H54 (cell line): ENCODE measurements at places on chromosomes 4 and X.

DNA sequence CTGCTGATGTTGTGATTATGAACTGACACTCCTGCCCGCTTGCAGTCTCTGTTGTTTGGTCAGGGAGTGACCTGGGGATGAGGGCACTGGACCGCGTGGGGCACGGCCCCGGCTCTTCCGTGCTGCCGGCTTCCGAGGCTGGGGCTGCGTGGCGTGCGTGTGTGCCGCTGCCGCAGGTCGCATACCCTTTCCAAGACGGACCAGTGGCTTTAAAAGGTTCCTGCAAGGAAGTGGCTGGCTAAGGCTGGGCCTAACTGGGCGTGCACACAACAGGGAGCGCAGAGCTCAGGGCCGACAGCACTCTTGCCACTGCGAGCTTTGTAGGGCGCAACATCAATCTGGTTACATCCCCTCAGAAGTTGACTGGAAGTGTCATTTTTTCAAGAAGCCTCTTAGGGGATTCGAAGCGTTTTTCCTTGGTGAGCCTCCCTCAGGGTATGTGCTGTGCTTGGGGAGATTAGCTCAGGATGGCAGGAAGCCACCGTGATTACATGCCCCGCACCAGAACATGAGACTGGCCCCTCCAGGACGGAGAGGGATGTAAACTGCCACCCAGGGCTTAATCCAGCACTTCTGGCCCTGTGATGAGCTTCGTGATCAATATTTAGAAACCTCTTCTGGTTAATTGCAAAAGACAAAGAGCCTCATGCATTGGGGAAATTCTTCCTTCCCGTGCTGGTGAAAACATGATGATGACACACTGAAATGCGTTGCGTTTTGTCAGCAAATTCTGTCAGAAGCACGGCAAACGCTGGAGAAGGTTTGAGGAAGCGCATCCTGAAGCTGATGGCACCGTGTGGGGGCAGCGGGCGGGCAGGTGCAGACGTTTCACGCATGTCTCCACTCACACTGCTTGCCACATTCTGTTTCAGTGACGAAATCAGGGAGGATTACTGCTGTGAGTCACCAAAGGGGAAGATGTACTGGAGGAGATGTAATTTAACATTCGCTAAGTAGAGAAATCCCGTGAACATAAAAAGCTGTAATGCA lies 11.1 kb downstream of the MAEA start:
- no peak for DNase-seq

DNA sequence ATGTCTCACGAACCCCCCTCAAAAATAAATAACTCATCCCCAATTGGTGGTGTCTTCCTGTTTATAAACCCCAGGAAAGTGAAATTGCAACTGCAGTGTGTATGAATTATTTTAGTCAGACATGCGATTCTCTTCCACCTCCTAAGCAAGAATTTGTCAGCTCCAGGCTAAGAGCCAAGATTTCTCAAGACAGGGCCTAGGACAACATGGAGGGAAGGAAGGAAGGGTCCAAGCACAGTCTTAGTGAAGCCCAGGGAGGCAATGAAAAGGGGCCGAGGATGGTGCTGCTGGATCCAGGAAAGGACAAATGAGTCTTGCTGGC lies 20.0 kb downstream of the SH3KBP1 start:
- no peak for DNase-seq

DNA sequence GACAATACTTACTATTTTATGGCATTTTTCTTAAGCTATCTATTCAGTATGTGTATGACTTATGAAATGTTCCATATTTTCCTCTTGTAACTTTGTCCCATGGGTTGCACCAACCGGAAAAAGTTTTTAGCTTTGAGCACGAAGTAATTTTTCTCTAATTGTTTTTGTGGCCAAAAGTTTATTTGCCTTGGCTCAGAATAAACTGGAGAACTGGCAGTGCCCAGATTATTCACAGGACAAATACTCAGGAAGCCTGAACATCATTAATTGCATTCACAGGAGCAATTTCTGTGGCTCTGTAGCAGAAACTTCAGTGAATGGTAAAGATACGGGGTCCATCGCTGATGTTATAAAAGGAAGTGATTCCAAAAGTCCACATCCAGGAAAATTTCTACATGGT lies 184.5 kb downstream of the ARHGAP10 start:
- no peak for DNase-seq

DNA sequence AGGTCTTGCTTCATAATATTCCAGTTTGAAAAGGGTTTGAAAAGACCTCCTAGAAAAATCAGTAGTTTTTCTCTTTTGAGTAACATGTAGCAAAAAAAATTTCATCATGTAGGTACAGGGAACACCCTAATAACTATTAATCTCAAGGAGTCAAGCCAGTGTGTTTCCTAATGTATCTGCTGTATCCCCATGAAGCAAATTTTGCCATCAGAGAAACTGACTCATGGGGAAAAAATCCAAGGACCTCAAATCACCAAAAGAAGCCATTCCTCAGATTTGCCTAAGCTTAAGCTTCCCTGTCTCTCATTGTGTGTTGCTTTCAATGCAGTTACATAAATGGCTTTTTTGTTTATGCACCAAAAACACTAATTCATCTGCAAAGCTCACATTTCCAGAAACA lies 29.7 kb downstream of the F9 start:
- DNase-seq = no peak

DNA sequence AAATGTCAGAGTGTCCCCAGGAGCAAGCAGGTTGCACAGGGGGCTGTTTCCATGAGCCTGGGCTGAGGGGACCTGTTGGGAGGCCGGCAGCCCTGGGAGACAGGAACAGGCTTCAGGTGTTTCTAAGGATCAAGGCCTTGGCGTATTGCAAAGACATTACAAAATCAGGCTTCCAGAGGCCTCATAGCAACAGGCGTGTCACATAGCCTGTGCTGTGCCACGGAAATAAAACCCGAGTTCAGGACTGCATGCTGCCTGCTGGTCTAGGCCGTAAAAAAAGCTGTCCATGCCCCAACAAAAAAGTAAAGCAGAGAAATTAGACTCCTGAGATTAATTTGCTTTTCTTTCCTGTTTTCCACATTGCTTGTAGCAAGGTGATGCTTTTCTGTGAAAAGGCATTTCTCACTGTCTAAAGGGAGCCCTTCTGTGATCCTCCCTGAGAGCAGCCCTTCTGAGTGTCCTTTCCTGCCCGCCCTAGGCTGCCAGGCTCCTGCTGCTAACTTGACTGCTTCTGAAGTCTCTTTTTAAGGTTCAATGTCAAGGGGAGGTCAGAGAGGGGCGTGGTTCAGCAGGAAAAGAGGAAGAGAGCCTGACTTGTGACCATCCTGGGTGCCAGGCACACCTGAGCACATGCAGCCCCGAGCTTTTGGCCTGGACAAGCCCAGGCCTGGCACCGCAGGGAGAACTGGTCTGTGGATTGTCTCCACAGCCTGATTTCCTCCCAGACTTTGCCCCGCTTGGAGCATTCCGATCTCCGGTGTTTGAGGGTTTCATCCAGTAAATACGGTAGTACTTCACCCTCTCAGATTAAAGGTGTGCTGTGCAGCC lies 21.3 kb downstream of the SHROOM2 start:
- DNase-seq = no peak

DNA sequence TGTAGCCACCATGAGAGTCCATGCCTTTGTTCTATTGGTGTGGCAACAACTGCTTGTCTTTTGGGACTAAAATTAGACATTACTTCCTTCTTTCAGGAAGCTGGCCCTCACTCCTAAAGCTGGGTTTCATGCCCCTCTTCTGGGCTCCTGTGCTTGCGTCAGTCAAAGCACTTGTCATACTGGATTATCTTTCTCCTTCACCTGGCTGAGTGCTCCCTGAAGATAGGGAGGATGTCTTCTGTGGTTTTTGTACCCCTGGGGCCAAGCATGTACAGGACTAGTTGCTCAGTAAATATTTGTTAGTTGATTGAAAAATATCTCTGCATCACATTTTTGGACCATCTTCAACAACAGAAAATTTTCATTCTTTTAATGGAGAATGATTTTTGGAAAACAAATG lies 26.1 kb upstream of the LONRF3 start:
- DNase-seq = no peak

DNA sequence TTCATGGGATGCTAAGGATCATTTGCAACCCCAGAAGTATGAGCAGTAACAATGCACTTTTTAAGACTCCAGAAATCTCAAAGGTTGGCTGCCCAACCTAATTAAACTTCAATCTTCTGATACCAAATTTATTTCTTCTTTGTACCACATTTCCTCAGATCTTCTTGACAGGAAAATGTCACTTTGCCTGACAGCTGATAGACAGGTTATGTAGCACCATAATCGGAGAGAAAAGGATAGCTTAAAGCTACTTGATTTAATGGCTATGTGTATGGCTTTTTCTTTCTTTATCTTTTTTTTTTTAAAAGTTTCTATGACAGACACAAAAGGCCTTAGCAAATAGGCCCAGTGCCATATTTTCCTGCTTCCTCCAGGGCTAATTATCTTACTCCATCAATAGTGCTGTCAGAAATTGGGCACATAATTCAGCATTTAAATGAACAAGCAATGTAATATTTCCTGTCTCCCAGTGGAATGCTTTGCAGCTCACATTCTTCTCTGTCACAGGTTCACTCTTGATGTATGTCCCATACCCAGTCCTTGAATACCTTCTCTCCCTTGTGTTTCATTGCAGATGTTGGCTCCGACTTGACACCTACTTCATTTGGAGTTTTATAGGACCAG lies 795.7 kb downstream of the ADGRL3 start:
- DNase-seq = no peak

GRCh38 chr4:110287130-110287529 lies 88.7 kb upstream of the ELOVL6 start:
- DNase-seq = peak; percentile 24

- DNase-seq = no peak
These were observed 88.0 kb upstream of the SLITRK2 start for GRCh38 chrX:145729635-145730034.

DNA sequence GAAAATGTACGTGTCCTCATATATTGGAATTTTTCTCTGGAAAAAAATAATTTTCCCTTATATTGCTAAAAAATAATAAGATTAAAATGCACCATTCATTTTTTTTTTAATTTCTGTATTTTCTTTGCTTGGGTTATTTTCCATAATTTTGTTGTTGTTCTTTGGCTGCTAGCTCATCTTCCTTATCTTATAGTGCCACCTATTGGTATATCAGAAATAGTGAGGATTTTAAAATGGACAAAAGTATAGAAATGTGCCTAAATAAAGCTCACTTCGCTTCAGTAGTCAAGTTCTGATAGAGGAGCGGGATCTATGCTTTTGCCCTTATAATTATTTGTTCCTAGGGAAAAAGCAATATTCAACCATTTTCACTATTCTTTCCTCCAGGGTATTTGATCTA lies 134.8 kb downstream of the NAP1L3 start:
- no peak for DNase-seq

- DNase-seq = peak; percentile 1
These were observed 763.8 kb upstream of the AADAT start for GRCh38 chr4:170853422-170854021.

DNA sequence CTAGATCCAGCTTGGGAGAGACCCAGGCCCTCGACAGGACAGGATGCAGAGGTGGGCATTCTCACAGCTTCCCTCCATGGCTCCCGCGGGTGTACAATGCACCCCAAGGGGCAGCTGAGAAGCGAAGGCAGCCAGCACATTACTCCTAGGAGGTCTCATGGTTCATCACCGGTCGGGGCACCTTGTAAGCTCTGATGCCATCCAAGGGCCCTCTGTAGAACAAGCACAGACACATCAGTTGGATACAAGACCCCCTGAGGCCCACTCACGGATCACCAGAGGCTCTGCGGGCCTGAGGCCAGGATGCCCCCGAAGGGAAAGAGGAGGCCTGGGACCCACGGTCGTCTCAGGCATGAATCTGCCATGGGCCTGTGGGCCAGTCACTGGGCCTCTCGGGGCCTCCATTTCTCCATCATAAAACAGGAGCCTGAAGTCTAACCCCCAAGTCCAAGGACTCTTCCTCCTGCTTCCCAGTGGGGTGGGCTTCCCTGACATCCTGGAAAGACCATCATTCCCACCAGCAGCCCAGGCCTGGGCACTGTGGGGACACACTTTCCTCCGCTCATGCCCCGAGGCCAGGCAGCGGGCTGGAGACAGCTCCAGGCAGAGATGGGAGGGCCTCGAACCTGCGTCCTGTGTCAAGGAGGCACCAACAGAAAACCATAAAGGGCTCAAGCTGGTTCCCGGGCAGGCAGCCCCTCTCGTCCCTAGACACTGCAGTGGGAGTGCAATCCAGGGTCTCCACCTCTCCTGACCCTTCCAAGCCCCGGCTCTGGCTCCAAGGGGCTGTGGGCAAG lies 20.1 kb downstream of the HMX1 start:
- no peak for DNase-seq

DNA sequence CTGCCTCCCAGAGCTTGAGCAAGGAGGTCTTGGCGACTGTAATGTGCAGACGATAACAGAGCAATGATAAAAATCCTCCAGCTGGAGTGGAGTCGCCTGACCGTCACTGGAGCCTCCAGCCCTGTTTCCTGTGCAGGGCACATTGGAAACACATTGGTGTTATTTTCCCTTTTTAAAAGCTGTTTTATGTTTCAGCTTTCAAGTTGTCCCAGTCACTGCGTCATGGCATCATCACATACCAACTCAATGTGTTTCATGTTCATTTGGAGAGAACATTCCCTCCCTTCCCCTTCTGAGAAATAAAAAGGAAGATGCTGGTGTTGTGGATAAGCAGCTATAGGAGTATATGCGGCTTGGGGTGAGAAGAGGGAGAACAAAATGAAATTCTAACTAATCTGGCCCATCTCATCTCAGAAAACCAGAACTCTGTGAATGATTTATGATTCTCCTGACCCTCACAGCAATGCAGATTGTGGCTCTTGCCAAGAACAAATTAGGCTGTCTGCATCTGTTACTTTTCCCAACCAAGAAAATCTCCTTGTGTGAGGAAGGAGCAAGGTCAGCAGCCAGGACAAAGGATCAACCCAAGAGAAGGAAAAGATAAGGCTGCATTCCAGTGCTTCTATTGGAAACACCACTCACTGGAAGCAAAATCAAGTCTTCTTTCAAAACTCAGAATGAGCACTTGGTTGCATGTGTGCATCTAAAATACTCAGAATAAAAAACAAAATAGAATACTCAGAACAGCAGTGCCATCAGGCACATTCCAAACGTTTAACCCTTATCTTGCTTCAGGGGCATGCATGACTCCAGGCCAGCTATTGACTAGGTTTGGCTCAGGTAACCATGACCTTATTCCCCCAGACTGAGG lies 134.4 kb downstream of the RASL11B start:
- DNase-seq = no peak

DNA sequence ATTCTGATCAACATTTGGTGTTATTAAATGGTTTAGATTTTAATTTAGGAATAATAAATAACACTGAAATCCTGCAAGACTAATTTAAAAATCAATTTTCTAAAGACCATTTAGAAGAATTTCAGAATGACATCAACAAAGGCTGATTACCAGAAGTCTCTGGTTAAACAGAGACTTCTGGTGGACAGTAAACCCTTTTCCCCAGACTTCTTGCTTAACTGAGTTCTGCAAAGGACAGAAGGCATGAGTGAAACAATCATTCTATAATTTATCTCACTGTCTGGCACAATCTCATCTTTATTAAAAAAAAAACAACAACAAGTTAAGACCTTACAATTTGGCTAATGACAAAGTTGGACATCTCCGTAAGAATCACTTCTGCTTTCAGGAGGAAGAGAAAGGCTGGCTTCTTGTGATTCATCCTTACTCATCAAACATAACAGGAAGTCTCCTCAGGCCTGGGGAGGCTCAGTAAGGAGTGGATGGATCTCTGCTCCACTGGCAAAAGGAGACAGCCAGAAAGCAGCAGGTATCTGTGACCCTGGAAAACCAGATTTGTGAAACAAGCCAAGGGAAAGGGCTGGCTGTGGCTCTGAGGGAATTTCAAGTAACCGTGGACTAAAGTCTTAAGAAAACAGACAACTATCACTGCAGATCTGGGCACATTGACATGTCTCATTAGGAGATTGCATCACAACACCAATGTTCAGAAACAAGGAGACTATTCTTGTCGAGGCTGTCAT lies 908 bp upstream of the TLR6 start:
- DNase-seq = peak; percentile 40

GRCh38 chr4:7169134-7169533 lies 23.2 kb upstream of the SORCS2 start:
- DNase-seq = no peak
